ENCODE measurements at places on chromosomes 13 and 19.

- DNase-seq = no peak
These were observed 25.5 kb downstream of the ADPRHL1 start for GRCh38 chr13:113427562-113428468.

DNA sequence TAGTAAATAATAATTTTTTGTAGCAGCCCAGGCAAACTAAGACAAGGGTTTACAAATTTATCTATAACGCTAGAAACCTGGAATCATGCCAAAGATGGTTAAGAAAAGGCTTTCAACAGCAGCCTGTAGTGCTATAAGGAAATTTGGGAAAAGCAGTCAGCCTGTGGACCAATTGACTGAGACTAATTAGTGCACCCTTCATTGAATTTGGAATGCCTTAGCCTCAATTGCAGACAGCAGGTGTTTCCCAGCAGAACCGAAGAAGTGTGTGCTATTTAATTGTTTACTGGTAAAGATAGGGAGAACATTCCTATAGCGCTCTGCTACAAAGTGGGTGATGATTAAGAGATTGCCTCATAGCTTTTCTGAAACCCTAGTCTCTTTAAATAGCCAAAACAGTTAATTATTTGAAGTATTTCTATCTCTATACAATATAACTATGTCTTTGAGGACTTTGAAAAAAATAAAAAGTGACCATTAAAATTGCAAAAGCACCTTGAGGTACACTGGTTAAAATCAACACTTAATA, 1884.3 kb upstream of the PCDH20 start:
- no peak for DNase-seq

DNA sequence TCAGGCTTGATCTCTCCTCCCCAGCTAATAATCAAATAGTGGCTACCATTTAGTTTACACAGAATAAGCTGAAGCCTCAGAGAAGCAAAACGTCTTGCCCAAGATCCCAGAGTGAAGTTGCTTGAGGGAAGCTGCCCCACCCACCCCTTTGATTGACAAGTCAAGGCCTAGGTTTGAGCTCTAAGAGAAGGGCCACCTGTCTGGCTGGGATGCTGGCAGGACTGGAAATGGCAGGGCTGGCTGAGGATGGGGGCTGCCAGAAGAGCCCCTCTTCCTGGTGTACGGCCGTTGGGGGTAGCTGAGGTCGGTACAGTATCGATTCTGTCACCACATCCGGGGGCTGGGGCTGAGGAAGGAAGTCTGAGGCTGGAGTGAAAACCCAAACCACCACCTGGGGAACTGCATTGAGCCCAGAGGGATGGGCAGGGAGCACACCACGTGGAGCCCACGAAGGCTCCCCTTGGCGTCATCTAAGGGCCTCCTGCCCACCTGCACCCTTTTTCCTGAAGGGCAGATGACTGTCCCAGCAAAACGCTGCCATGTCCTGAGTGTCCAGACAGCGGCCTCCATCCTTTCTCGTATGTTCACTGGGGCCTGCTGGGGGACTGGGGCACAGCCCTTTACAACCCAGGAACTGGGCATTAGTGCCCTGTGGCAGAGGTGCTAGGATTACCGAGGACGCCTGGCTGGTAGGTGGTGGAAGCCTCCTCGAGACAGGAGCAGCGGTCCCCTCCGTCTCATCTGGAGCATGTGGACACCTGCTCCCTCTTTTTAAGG, 1.4 kb upstream of the PRKD2 start:
- peak; percentile 43 for DNase-seq

DNA sequence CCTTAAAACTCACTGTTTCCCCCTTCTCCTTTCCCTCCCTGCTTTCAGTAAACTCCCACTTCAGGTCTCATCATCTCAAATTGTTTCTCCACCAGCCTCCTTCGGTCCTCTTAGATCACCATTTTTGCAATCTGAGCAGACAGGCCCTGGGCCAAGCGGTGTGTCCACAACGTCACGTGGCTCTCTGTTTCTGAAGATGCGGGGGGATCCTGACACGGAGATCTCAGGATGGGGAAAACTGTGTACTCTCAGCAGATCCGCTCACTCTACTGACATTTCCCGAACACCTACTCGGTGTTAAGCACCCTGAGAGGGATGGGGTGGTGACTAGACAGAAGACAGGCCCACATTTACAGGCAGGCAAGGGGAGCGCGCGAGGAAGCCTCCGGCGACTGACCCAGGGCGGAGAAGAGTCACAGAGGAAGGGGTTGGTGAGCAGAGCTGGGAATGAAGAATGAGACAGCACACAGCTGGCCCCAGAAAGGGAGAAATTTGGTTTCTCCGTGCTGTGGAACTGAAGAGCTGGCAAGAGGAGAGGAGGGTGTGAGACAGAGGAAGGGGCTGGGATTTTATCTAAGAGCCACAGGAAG, 38.8 kb downstream of the SERP2 start:
- DNase-seq = no peak

DNA sequence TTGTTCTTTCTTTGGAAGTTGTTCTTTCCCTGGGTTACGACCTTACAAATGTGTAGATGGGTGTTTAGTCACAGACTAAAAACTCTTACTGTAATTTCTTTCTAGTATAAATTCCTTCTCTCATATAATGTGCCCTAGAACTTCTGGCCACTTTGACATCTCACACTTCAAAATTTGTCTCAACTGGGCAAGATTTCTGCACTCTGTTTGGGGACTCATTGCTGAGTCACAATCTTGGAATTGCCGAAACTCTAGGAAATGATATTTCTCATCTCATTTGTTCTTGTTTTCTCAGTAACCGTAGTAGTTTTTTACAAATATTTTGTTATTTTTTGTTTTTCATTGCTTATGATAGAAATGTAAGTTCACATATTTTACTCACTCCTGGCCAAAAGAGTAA, 2523.2 kb upstream of the PCDH20 start:
- no peak for DNase-seq

- peak; percentile 87 for DNase-seq
These were observed at the start of gene ZNF43 for GRCh38 chr19:21835810-21836444. ZNF43 (minus strand) TSS chr19:21836182; CDS start chr19:21836038, 144 bp downstream.

DNA sequence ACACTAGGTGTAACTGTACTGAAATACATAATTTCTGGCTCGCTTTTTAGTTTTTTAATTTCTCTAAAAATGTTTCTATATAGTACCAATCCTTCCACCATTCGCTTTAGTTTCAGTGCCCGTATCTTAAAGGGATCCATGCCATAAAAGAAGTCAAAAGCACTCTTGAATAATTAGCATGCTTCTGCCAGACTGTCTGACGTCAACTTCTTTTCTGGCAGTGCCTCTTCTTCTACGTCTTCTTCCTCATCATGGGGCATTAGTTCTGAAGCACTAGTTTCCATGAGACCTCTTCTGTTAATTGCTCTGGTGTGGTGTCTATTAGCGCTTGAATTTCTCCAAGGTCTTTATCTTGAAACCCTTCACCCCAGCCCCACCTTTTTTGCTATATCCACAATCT, 93.8 kb upstream of the DOCK9 start:
- DNase-seq = no peak

DNA sequence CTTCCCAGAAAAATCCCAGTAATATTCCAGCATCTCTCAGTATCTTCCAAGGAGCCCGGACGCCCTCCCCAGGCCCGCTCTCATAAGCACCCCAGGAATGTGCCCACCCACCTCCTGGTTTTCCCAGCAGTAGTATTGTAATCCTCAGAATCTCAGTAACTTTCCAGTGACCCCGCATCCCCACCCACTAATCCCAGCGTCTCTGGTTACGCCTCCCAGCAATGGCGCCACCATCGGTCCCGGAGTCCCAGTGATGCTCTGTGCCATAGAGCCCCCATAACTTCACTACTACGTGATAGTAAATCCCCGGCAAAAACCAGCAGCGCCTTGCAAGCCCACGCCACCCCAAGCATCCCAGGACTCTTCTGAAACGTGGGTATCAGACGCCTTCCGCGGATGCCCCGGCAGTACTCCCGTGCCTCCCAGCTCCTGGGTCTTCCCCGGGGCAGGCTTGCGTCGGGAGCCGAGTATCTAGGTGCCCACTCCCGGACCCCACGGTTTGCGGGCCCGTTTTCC, 928 bp upstream of the PNPLA6 start:
- DNase-seq = peak; percentile 39

GRCh38 chr19:48826606-48827020, 9.7 kb downstream of the HSD17B14 start:
- no peak for DNase-seq

GRCh38 chr13:27354379-27354778, 70.0 kb upstream of the GTF3A start:
- no peak for DNase-seq

DNA sequence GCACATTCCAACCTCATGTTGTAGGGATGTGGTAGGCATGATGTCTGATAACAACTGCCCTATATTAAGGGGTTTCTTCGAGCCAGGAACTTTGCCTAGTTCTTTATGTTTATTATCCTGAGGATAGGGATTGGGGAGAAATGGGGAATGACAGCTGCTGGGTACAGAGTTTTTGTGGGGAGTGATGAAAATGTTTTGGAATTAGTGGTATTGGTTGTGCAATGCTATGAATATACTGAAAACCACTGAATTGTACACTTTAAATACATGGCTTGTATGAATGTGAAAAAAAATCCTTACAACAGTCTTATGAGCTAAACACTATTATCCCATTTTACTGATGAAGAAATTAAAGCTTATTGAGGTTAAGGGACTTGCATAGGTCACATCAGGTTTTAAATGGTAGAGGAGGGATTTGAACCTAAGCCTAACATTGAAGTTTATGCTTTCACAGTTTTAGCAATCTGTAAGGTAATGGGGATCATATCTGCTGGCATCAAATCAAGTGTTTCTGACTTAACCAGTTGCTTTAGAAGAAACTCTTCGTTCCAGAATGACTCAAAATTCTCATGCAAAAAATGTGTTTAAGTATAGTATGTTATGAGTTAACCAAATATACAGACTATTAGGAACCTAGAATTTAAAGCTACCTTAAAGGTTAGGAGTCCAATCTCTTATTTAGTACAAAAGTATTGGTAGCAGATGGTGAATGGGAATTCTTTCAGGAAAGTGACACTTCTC, 61.4 kb downstream of the ERCC5 start:
- DNase-seq = no peak

DNA sequence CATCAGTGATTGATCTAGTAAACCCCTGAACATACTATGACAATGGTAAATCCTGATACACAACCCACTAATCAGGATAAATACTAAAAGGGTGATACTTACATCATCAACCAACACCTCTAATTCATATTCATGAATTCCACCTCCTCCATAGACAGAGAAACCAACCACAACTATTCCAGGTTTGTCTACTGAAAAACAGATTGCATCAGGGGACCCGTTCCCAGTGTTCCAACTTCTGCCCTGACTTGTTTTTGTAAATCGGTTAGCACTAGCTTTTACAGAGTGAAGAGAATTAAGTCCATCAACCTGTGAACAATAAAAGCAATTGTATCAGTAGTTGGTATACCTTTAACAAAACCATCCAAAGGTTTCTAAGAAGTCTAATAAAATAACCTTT, 149.2 kb downstream of the MYCBP2 start:
- DNase-seq = no peak

GRCh38 chr13:73717632-73718031, 416.6 kb downstream of the KLF12 start:
- no peak for DNase-seq

GRCh38 chr13:43939086-43939485, 59.4 kb downstream of the LACC1 start:
- DNase-seq = no peak

DNA sequence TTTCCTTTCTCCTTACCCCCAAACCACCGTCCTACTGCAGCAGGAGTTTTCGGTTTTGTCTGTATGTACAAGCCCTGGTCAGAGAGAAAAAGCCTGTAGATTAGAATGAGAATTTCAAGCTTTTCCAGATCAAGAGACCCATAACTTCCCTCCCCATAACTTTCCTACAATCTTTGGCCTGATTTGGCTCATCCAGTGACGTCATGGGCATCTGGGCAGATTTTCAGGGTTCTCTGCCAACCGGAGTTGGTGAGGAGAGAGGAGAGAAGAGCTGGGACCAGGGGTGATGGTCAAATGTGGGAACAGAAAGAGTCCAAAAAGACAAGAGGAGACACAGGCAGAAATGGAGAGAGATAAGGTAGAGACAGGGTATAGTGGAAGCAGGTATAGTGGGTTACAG, 10.5 kb downstream of the IZUMO2 start:
- DNase-seq = no peak

DNA sequence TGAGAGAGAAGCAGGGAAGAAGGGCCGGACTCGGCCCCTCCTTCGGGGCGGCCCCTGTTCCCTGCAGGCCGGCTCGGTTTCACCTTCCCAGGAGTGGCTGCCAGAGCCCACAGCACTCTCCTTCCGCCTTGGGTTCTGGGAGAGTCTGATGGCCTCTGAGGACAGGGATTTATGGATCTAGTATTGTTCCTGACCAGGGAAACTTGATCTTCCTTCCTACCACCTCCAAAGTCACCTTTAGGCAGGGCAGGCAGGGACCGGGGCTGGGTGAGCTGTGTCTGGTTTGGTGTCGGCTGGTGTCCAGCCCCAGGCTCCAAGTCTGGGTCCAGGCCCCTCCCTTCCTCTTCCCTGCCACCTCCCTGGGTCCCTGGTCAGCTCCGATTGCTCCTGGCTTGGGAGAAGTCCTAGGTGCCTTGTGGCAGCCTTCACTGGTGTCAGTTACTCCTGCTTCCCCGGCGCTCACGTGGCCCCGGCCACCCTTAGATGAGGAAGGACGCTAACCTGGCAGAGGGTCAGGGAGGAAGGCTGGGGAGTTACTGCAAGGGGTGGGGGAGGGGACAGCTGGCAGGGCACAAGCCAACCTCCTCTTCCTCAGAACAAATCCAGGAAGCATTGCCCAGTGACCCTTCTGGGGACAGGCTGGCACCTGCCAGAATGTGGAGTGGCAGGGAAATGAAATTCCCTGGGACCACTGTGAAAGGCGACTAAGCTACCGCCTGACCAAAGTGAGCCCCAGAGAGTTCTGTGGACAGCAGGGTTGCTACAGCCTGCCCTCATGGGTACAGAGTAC, 18.8 kb downstream of the RFX1 start:
- no peak for DNase-seq

- no peak for DNase-seq
These were observed 25.3 kb upstream of the FBN3 start for GRCh38 chr19:8174706-8175105.

DNA sequence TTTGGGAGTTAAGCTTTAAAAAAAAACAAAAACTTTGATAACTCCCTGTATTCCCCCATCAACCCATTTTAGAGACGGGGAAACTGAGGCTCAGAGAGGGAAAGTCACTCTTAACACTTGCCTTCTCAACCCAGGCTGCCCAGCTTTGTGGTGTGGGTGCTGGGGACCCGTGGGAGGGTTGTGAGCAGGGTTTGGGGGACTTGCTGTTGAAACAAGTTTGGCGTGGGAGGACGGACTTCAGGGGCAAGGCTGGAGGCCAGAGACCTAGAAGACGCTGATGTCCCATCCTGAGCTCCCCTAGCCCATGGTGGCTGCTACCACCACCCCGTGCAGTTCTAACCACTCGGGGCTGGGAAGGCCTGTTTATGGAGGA, 747 bp upstream of the CACTIN start:
- DNase-seq = no peak

GRCh38 chr13:113629866-113630265, 28.1 kb downstream of the ATP4B start:
- DNase-seq = no peak

GRCh38 chr13:26424181-26424580, 133.3 kb upstream of the WASF3 start:
- no peak for DNase-seq

- DNase-seq = no peak
These were observed 1.4 kb downstream of the ARHGEF18 start for GRCh38 chr19:7349961-7350711.
